SK-N-SH (cell line): ENCODE measurements at places on chromosomes 12 and 14. TPM values are rescaled to one million over a fixed set of nuclear protein-coding genes. Genes with fewer than 3 reads are reported as not detected.

The OR4K5 gene
- polyA plus RNA-seq, result not detected in 2 replicates

- peaks cover 8% of the 10 kb centered on the region; the same call in 1 of the 2 replicates for H3K4me1 ChIP-seq
- no peak overlapping the region for H3K4me3 ChIP-seq
- H3K27ac ChIP-seq, result no peak overlapping the region
- H3K27me3 ChIP-seq, result no peaks in the 10 kb centered on the region
Measured at GRCh38 chr12:22447223-22447622, 97.1 kb downstream of the C2CD5 start.

- no peaks in the 10 kb centered on the region for H3K36me3 ChIP-seq
- H3K27ac ChIP-seq, result no peak overlapping the region
- H3K27me3 ChIP-seq, result no peaks in the 10 kb centered on the region
Measured at GRCh38 chr14:105077649-105077995, 12.4 kb upstream of the GPR132 start.

The CPSF6 gene
- 46.2 and 84.1 TPM in 2 replicates for polyA plus RNA-seq

DNA sequence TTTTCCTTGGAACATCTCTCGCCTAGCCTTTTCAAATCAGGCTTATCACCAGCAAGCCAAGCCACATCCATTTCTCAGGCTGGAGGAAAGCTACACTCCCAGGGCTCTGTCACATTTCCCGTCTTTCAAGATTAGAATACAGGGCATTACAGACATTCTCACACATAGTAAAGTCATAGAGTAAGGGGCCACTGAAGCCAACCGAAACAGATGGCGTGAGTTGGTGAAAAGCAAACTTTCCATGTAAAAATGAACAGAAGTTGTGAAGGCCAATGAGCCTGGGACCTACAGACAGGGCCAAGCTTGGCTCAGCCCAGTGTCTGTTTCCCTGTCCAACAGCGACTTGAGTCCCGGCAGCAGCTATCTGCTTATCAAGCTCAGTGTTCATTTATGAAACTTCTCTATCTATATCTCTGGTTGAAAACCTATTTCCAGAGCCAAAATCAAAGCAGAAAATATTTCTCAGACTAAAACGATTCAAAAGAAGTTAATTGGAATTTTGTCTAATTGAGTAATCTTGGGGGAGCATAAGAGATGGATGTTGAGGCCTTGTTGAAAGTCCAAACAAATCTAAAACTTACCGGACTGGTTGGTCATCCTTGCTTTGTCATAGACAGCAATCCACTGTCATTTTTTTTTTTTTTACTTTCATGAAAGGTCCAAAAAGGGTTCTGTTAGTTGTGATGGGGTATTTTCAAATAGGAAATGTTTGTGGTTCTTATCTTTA is 105.6 kb downstream of the DAAM1 start:
- no peaks in the 10 kb centered on the region for H3K27me3 ChIP-seq
- no peak overlapping the region for H3K4me3 ChIP-seq
- no peak for DNase-seq
- H3K27ac ChIP-seq, result peak overlapping the region; percentile 74

The BATF gene
- not detected in 2 replicates for polyA plus RNA-seq

The OR4E2 gene
- polyA plus RNA-seq, result not detected in 2 replicates

GRCh38 chr14:76950055-76951020 is 78.2 kb downstream of the IRF2BPL start:
- peaks cover 62% of the 10 kb centered on the region for H3K4me1 ChIP-seq
- DNase-seq, result no peak
- no peaks in the 10 kb centered on the region for H3K27me3 ChIP-seq
- H3K27ac ChIP-seq, result peak overlapping the region; percentile 79
- no peak overlapping the region for H3K4me3 ChIP-seq

GRCh38 chr12:88895634-88896033 is 315.4 kb upstream of the KITLG start:
- no peak overlapping the region for H3K4me3 ChIP-seq
- no peaks in the 10 kb centered on the region for H3K4me1 ChIP-seq
- H3K27me3 ChIP-seq, result no peaks in the 10 kb centered on the region

- H3K4me1 ChIP-seq, result no peaks in the 10 kb centered on the region; the same call in none of the 2 replicates
- H3K4me3 ChIP-seq, result no peak overlapping the region
- no peaks in the 10 kb centered on the region for H3K36me3 ChIP-seq
Measured at GRCh38 chr12:79407671-79408622, 282.8 kb downstream of the PAWR start.
